HCT116 (cell line): ENCODE measurements at places on chromosomes 11 and 22. TPM values are rescaled to one million over a fixed set of nuclear protein-coding genes. Genes with fewer than 3 reads are reported as not detected.

Gene ADAMTS15
- total RNA-seq, result 0.44 TPM

Gene ALKBH3
- 36.7 TPM for total RNA-seq

Gene KDELR3
- total RNA-seq, result 33.1 TPM

Gene TSPAN32
- total RNA-seq, result not detected

Gene BDNF
- 22.0 TPM for total RNA-seq

Gene SPON1
- total RNA-seq, result 0.17 TPM

Gene HORMAD2
- not detected for total RNA-seq

Gene RIMBP3C
- total RNA-seq, result 0.15 TPM

Gene TBC1D10A
- total RNA-seq, result 18.6 TPM

Gene CASP1
- total RNA-seq, result not detected

Gene MISFA
- total RNA-seq, result 3.2 TPM

Gene CDC42EP1
- 160 TPM for total RNA-seq

Gene MGAT3
- total RNA-seq, result 0.20 TPM

Gene ACR
- 1.5 TPM for total RNA-seq

Gene PIH1D2
- total RNA-seq, result 1.6 TPM

Gene ABCC8
- total RNA-seq, result 0.39 TPM

Gene RASL10A
- total RNA-seq, result 0.96 TPM

Gene ADORA2A
- 3.6 TPM for total RNA-seq

Gene MFNG
- total RNA-seq, result 4.5 TPM

Gene TCN1
- 1.7 TPM for total RNA-seq

Gene FERMT3
- 4.3 TPM for total RNA-seq

Gene PANX2
- 8.0 TPM for total RNA-seq

Gene CHADL
- total RNA-seq, result 0.47 TPM

Gene TRIM68
- total RNA-seq, result 8.3 TPM

Gene MYO7A
- 1.8 TPM for total RNA-seq

Gene MYO18B
- total RNA-seq, result 0.05 TPM

Gene KCNQ1OT1
- total RNA-seq, result 1.1 TPM

Gene BTBD18
- not detected for total RNA-seq

Gene SCGB2A2
- not detected for total RNA-seq

Gene PRR33
- total RNA-seq, result not detected

Gene GUCY1A2
- 0.10 TPM for total RNA-seq

Gene GRIA4
- not detected for total RNA-seq

Gene OR52N5
- not detected for total RNA-seq

Gene RNF169
- total RNA-seq, result 22.5 TPM

Gene APOBEC3H
- 1.8 TPM for total RNA-seq

Gene SPDYC
- total RNA-seq, result 1.2 TPM

Gene PLAAT4
- 0.52 TPM for total RNA-seq

Gene HPX
- 4.6 TPM for total RNA-seq

Gene ARL14EP
- 25.3 TPM for total RNA-seq

Gene OR5T2
- not detected for total RNA-seq

Gene OR51B4
- total RNA-seq, result 43.7 TPM

Gene CABP4
- not detected for total RNA-seq

Gene CASP12
- not detected for total RNA-seq

Gene PHOX2A
- total RNA-seq, result not detected

Gene FOLR1
- total RNA-seq, result 4.8 TPM

Gene CNIH2
- 1.3 TPM for total RNA-seq

Gene SUSD2
- total RNA-seq, result 6.6 TPM

Gene CRYBB2
- not detected for total RNA-seq

Gene TTC36
- 0.47 TPM for total RNA-seq

Gene ANKK1
- 0.22 TPM for total RNA-seq

Gene LMNTD2
- 9.5 TPM for total RNA-seq

Gene IFITM10
- total RNA-seq, result 1.9 TPM

Gene RFPL1
- total RNA-seq, result not detected

Gene UPB1
- 0.27 TPM for total RNA-seq
